ENCODE measurements at places on chromosomes 13 and 19.

- DNase-seq: no peak
Observed at GRCh38 chr19:47623921-47624391, 15.0 kb downstream of the BICRA start.

DNA sequence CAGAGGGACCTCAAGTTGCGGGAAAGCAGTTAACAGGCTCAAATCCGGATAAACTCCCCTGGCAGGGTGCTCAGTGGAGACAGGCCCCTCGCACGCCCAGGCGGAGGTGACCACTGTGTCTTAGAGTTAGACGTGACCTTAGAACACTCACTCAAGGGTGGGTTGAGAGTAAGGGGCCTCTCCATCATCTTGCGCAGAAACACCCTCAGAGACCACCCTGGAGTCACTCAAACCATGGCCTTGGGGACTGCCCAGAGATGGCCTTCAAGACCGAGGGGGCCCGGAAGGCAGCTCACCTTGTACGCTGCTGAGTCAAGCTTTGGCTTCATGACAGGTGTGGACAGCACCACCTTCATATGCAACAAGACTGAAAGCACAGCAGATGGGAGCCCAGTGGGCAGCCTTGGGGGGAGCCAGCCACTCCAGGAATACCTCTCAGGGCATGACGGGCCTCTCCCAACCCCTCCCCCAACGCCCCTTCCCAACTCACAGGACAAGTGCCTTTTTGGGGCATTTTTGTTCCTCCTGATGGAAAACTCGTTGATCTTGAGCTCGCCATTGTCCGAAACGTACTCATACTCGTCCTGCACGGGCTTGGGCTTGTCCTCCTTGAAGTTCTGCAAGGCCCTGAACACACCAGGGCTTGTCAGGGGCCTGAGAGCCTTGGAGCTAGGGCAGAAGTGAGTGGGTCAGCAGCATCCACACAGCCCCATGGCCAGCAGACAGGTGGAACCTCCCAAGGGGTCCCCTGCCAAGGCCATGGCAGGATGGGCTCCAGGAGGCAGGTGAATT lies 229.2 kb downstream of the TUBA3C start:
- no peak for DNase-seq

DNA sequence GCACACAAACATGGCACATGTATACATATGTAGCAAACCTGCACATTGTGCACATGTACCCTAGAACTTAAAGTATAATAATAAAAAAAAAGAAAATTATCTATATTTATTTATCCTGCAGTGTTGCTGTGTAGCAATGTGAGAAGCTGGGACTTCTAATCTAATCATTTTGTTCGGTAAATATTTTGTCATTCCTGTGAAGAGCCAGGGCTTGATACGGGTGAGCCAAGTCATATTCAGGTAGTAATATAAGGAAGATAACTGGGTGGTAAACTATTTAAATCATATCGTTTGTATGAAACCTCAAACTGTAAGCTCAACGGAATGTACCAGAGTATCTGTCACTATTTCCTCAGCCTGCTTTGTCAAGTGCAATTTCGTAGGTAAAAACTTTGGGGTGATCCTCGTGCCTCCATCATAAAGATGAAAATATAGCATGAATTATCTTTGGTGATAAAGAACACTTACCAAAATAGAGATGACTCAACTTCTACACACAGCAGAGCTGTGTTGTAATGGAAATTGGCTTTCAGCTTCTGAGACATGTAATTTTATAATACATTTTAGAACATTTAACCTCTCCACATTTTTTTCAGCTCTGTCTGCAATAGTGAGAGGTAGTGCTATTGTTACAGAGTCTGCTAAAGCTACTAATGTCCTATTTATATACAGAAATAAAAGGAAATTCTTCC lies 92.9 kb downstream of the PCDH9 start:
- no peak for DNase-seq

DNA sequence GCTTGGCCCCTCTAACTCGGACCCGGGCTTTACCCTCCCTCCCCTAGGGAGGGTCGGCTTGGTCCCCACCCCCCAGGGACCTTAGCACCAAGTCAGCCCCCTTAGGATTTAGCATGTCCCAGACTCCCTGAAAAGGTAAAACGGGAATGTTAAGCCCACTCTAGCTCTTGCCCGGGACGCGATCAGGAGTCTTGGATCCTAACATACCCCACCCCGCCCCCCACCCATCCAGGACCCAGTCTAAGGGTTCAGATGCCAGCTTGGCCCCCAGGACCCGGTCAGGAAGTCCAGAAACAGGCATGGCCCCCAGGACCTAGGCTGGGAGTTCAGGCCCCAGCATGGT lies 437 bp downstream of the EPOR start:
- no peak for DNase-seq

DNA sequence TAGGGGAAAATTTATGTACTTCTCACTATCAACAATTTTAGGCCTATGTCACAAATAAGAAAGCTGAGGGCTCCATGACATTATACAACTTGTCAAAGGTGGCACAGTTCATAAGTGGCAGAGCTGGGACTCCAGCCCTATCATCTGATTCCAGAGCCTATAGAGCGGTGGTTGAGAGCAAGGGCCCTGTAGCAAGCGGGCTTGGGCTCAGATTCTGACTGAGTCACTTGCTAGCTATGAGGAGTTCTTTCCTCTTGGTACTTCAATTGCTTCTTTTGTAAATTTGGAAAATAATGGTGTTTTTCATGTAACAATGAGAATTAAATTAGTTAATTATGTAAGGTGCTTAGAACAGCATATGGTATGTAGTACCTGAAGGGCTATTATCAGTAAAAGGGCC lies 28.7 kb upstream of the FAM216B start:
- DNase-seq: no peak

GRCh38 chr13:87122551-87122950 lies 548.6 kb upstream of the SLITRK5 start:
- DNase-seq: no peak

DNA sequence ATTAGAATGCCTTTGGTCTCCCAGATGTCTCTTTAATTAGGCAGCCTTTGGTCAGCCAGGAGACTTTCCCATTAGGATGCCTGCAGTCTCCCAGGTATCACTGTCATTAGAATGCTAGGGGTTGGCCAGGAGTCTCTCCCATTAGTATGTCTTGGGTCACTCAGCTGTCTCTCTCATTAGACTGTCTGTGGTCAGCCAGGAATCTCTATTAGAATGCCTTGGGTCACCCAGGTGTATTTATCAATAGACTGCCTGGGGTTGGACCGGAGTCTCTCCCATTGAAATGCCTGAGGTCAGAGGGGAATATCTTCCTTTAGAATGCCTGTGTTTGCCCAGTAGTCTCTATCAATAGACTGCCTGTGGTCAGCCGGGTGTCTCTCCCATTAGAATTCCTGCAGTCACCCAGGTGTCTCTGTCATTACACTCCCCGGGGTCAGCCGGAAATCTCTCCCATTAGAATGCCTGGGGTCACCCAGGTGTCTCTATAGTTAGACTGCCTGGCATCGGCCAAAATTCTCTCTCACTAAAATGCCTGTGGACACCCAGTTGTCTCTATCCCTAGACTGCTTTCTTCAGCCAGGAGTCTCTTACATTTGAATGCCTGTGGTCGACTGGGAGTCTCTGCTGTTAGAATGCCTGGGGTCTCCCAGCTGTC lies 1460.3 kb downstream of the UQCRFS1 start:
- DNase-seq: no peak

GRCh38 chr13:29569253-29570050 lies 26.0 kb downstream of the SLC7A1 start:
- peak; percentile 41 for DNase-seq

- DNase-seq: no peak
Observed at GRCh38 chr13:107347641-107348369, 779.9 kb upstream of the ARGLU1 start.

DNA sequence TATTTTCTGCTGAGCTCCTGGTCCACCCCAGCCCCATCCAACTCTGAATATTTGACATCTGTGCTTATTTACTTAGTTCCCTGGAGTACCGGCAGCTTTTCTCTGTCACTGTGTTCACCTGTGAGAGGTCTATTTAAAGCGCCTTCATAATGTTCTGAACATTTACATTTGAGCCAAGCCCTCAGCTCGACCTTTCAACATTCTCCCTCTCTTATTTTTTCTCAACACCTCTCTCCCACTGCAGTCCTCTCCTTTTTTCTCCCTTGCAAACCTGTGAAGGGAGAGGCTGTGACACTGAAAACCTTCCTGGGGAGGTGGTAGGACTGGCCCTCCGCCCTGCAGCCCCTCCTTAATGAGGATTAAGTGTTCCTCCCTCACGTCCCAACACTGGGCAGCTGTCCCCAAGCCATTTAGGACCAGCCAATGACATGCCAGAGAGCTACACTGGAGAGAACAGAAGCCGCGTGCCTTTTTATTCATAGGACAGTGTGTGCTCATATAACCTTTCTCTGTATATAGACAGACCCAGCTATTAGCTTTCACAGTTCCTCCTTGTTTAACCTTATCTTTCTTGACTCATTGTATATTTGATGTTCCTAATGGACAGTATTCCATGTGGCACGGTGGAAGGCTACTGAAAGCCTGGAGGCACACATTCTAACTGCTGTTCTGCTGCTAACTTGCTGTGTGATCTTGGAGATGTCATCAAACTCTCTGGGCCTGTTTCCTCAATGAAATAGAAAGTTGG lies 134.8 kb downstream of the NUFIP1 start:
- DNase-seq: no peak

Measured in endodermal cell (in vitro differentiated cells).